ENCODE measurements at places on chromosomes 6 and 20. TPM values are rescaled to one million over a fixed set of nuclear protein-coding genes. Genes with fewer than 3 reads are reported as not detected.

DNA sequence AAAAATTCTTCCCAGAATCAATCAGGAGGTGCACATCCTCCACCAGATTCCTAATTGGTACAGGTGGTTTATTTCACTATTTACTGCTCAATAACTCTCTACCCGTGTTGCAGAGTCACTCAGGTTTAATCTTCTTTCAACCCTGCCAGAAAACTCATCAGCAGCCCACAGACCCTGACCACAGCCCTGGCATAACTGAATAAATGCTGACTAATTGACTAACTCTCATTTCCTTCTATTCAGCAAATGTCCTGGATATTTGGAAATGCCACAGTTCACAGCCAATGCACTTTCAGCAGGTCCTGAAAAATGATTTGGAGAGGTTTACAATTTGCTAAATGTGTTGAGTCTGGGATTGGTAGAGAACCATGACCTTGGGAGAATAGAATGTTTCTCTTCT lies 62.3 kb downstream of the TRMT6 start:
- no peak overlapping the region for H3K27ac ChIP-seq
- H3K4me3 ChIP-seq, result no peak overlapping the region
- H3K4me1 ChIP-seq, result no peaks in the 10 kb centered on the region
- no peaks in the 10 kb centered on the region for H3K27me3 ChIP-seq
- DNase-seq, result no peak
- H3K36me3 ChIP-seq, result no peaks in the 10 kb centered on the region

DNA sequence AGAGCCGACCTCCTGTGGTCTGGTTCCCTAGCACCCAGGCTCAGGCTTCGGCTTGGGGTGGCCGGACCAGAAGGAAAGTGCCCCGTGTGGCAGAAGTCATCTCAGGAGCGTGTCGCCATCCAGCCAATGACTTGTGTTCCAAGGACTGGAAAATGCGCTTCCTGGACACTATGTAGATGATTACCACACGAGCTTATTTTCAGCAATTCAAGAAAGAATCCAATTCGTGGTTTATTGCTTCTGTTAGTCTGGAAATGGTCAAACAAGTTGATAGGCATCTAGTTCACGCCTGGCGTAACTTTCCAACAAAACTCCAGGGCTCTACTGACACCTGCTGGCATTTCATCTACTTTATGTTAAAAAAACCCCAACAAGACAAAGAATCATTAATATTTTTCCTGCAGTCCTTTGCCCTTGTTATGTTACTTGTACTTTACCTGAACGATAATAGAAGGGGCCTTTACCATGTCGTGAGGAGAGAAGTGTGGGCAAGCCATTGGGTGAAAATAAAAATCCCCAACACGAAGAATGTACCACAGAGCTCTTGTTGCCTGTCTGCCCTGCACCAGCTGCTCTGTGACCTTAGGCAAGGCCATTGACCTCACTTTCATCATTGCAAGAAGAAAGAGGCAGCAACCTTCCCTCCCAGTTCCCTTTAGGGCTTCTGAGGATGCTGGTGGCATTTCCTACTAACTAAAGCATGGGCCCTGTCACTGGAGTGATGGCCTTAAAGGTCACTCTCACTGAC lies 154.7 kb upstream of the LAMP5 start:
- no peak overlapping the region for H3K4me3 ChIP-seq
- no peak overlapping the region for H3K27ac ChIP-seq
- H3K36me3 ChIP-seq, result no peaks in the 10 kb centered on the region
- H3K27me3 ChIP-seq, result no peaks in the 10 kb centered on the region

DNA sequence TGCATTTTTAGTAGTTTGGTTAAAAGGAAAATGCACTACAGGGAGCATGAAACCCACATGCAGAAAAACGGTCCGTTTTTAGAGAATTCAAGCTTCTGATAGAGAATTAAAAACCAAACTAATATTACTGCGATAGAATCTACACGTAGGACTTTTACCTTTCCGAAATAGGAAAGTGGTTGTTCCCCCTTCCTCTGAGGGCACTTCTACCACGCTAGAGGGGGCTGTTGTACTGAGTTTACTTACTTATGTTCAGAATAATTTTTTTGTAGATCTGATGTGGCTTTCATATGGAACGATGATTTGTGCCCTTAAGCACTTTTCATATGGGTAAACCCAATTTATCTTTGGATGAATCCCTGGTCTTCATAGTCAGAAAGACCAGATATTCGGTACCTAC lies 264.3 kb upstream of the PLN start:
- H3K27ac ChIP-seq, result no peak overlapping the region
- H3K27me3 ChIP-seq, result no peaks in the 10 kb centered on the region
- H3K4me1 ChIP-seq, result peaks cover 12% of the 10 kb centered on the region
- no peaks in the 10 kb centered on the region for H3K36me3 ChIP-seq
- no peak for DNase-seq
- H3K4me3 ChIP-seq, result no peak overlapping the region

DNA sequence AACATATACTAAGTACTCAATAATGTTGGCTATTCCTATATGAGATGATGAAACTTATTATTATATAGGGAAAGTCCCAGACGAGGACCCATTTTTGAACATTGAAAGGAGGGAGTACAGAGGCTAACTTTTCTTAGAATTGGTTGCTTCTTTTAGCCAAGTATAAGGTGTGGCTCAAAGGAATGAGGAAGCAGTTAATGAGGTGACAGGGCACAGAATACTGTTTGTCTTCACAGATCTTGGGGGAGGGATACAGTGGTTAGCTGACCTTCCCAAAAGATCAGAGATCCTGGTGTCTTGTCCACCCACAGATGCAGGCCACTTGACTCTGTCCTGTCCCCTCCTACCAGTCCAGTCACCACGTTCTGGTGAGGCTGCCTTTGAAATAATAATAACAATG lies 67.8 kb upstream of the EPB41L1 start:
- H3K4me3 ChIP-seq, result no peak overlapping the region
- peaks cover 1% of the 10 kb centered on the region for H3K27me3 ChIP-seq
- no peak overlapping the region for H3K27ac ChIP-seq
- peaks cover 9% of the 10 kb centered on the region for H3K4me1 ChIP-seq
- DNase-seq, result no peak

Gene HCRTR2
- 0.19 TPM for total RNA-seq
